ENCODE measurements at places on chromosomes 2 and 18. TPM values are rescaled to one million over a fixed set of nuclear protein-coding genes. Genes with fewer than 3 reads are reported as not detected.

DNA sequence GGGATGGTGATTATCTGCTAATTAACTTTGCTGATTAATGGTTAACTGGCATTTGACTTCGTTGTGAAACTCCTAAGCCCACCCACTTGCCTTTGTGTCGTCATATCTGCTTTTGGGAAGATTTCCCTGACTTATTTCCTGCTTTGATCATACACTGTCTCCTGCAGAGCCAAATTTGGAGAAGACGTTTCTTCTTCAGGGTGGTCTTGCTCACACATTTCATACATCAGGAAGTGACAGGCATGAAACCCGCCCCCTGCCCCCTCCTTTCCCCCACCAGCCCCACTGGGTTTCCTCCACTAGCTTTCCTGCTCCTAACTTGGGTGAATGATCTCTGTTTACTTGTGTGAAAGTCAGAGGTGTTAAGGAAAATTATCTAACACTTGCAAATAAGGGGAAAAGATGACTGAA lies 300.1 kb downstream of the TSN start:
- H3K4me1 ChIP-seq: peaks cover 16% of the 10 kb centered on the region
- DNase-seq: no peak
- peaks cover 16% of the 10 kb centered on the region for H3K27me3 ChIP-seq
- H3K4me3 ChIP-seq: no peak overlapping the region
- H3K27ac ChIP-seq: no peak overlapping the region
- no peaks in the 10 kb centered on the region for H3K36me3 ChIP-seq

GRCh38 chr2:61888267-61889055 lies at the start of gene CCT4:
CCT4 (minus strand) TSS chr2:61888656; CDS start chr2:61888507, 149 bp downstream.
- peaks cover 19% of the 10 kb centered on the region for H3K4me1 ChIP-seq
- H3K36me3 ChIP-seq: peaks cover 3% of the 10 kb centered on the region
- peak within 1 kb of the TSS; percentile 100 for H3K27ac ChIP-seq
- H3K27me3 ChIP-seq: no peaks in the 10 kb centered on the region
- peak; percentile 97 for DNase-seq
- H3K4me3 ChIP-seq: peak within 1 kb of the TSS; percentile 98

DNA sequence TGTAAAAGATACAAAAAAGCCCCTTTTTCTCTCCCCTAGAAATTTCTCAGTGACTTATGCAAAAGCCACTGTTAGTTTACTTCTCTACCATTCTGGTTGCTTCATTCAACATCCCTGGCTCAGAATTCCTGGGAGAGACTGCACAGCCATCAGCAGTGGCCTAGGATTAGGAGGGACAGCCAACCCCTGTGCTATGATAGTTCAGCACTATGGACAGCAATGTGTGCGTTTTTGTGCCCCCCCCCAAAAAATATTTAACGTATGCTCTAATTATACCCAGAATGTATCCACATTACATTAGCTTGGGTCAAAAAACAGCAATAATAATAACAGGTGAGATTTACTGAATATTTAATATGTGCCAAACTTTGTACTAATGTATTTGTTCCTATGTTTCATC lies 29.0 kb downstream of the OSR1 start:
- DNase-seq: no peak
- no peaks in the 10 kb centered on the region for H3K36me3 ChIP-seq
- peaks cover 2% of the 10 kb centered on the region for H3K27me3 ChIP-seq

Gene CCL20
- 0.36 TPM for total RNA-seq

All from mesothelial cell of epicardium (in vitro differentiated cells).